CD4-positive, alpha-beta T cell treated with Interleukin-6 at 100 ng/mL for 8 hours (primary cell): ENCODE measurements at places on chromosomes 11 and 22.
A peak's percentile ranks its signal among the peaks of the same experiment; 100 is the strongest.

GRCh38 chr11:14741195-14741594 lies 97.6 kb downstream of the PDE3B start:
- DNase-seq, result no peak

GRCh38 chr22:46453006-46453828 lies 84.2 kb downstream of the CELSR1 start:
- DNase-seq, result no peak

- DNase-seq, result no peak
Observed at GRCh38 chr11:79264284-79264683, 176.5 kb downstream of the TENM4 start.

GRCh38 chr11:12997168-12997567 lies 11.9 kb upstream of the RASSF10 start:
- DNase-seq, result no peak

DNA sequence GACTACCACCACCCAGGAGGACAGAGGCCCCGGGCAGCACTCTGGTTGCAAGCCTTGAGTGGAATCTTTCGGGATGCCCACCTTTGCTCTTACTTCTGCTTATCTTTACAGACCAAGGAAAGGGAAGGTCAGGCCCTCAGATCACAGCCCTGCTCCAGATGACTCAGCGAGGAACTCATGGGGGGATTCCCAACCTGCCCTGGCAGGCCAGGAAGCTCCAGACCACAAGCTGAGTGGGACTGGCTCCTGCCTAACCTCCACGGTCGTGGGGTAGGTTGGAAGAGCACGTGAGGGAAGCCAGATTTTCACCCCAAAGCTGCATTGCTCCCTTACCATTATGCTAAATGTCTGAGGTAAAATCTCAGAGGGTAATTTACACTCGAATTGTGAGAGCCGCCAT lies 11.8 kb downstream of the TBC1D10A start:
- DNase-seq, result peak; percentile 53
